ENCODE measurements at places on chromosomes 13 and 19.

GRCh38 chr19:46132508-46133100, 8.1 kb upstream of the IGFL3 start:
- DNase-seq, result no peak

GRCh38 chr19:13396250-13397080, 109.8 kb downstream of the CACNA1A start:
- DNase-seq, result peak; percentile 18

DNA sequence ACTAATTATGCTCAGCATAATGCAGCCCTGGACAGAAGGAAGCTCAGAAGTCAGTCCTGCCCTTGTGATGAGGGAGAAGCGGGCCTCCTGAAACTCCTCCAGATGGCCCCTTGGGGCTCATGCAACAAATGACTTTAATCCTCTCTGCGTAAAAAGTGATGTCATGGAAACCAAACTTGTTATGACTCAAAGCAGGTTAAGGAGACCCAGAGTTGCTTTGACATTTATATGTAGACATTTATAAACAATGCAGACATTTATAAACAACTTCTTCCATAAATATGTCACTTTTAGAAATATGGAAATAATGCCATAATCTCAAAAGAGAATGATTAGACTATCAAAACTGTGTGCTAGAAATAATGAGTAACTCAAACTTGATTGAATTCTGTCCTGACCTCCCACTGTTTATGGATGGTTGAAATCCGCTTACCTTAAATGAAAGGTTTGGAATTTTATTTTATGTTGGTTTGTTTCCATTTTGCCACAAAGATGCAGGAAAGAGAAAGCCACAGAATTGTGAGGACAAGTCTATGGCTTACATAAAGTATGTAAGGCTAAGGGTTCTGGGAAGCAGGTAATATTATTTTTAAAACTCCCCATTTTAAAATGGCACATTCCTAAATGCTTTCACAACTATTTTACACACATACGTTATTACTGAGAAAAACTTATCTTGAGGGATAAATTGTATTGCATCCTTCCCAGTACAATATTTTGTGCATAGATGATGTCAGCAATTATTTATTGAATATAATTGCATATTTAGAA, 73.7 kb downstream of the CYSLTR2 start:
- no peak for DNase-seq

GRCh38 chr13:60282186-60282585, 114.8 kb upstream of the TDRD3 start:
- no peak for DNase-seq

- DNase-seq, result no peak
Measured at GRCh38 chr19:1849886-1850398, 1.7 kb upstream of the REXO1 start.

DNA sequence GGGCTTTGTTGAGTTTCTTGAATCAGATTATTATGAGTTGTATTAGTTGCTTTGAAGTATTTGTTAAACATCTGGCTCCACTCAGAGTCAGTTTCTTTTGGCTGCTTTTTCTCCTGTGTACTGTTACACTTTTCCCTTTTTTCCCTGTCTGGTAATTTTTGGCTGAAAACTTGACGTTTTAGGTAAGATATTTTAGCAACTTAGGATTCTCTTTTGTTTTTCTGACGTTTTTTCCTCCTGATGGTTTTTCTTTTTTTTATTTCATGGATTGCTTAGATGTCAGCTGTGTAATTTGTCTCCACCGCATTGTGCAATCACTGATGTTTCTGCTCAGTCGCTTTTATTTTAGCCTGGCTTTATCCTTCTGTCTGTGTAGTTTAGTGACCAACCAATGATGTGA, 20.7 kb downstream of the RFC3 start:
- DNase-seq, result no peak

DNA sequence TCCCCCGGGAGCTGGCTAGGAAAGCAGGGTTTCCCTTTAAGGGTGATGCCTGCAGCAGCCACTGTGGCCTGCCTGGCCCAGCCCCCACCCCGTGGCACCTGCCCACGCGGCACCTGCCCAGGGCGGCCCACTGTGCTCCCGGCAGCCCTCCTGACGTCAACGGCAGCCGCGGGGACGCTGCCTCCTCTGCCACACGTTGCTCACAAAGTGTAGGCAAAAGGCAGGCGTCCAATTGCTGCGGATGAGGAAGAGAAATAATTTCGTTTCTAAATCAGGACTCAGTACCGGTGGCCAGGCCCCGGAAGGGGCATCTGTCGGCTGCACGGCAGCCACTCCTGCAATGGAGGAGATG, 122.3 kb downstream of the URI1 start:
- DNase-seq, result no peak

GRCh38 chr19:50638600-50638999, 1.1 kb downstream of the SYT3 start:
- DNase-seq, result no peak

GRCh38 chr19:4851551-4852290, 15.7 kb downstream of the PLIN3 start:
- no peak for DNase-seq

DNA sequence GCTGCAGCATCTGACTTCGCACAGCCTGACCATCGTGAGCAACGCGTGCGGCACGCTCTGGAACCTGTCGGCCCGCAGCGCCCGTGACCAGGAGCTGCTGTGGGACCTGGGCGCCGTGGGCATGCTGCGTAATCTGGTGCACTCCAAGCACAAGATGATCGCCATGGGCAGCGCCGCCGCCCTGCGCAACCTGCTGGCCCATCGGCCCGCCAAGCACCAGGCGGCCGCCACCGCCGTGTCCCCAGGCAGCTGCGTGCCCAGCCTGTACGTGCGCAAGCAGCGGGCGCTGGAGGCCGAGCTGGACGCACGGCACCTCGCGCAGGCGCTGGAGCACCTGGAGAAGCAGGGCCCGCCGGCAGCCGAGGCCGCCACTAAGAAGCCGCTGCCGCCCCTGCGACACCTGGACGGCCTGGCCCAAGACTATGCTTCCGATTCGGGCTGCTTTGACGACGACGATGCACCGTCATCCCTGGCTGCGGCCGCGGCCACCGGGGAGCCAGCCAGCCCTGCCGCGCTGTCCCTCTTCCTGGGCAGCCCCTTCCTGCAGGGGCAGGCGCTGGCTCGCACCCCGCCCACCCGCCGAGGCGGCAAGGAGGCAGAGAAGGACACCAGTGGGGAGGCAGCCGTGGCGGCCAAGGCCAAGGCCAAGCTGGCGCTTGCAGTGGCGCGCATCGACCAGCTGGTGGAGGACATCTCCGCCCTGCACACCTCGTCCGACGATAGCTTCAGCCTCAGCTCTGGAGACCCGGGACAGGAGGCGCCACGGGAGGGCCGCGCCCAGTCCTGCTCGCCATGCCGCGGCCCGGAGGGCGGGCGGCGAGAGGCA, 13.6 kb downstream of the C19orf25 start:
- DNase-seq, result no peak

DNA sequence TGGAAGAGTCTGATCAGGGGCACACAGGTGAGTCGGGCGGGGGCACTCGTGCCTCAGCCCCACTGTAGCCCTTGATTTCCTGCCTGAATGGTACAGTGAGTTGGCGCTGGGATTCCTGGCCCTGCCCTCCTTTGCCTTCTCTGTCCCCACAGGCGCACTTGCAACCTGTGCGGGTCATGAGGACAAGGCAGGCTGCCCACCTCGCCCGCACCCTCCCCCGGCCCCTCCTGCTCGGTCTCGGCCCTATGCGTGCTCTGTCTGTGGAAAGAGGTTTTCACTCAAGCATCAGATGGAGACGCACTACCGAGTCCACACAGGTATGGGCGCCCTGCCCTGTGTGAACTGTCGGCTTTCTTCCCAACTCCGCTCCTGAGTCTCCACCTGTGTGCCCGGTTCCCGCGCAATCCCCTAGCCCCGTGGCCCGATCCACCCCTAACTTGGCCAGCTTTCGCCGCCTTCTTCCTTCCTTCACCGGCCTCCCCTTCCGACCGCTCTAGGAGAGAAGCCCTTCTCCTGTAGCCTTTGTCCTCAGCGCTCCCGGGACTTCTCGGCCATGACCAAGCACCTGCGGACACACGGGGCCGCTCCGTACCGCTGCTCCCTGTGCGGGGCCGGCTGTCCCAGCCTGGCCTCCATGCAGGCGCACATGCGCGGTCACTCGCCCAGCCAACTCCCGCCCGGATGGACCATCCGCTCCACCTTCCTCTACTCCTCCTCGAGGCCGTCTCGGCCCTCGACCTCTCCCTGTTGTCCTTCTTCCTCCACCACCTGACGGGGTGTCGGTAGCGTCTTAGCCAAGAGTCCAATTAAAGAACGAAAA, 1.6 kb upstream of the KMT2B start:
- DNase-seq, result peak; percentile 92
